ENCODE measurements at places on chromosomes 1 and 21.

- DNase-seq, result peak; percentile 84
Measured at GRCh38 chr1:150548632-150549495, at the start of gene ADAMTSL4. ADAMTSL4 (plus strand) TSS chr1:150549408; CDS start chr1:150552289, 2,881 bp downstream.

GRCh38 chr1:93106226-93106625 is 27.1 kb downstream of the MTF2 start:
- no peak for DNase-seq

DNA sequence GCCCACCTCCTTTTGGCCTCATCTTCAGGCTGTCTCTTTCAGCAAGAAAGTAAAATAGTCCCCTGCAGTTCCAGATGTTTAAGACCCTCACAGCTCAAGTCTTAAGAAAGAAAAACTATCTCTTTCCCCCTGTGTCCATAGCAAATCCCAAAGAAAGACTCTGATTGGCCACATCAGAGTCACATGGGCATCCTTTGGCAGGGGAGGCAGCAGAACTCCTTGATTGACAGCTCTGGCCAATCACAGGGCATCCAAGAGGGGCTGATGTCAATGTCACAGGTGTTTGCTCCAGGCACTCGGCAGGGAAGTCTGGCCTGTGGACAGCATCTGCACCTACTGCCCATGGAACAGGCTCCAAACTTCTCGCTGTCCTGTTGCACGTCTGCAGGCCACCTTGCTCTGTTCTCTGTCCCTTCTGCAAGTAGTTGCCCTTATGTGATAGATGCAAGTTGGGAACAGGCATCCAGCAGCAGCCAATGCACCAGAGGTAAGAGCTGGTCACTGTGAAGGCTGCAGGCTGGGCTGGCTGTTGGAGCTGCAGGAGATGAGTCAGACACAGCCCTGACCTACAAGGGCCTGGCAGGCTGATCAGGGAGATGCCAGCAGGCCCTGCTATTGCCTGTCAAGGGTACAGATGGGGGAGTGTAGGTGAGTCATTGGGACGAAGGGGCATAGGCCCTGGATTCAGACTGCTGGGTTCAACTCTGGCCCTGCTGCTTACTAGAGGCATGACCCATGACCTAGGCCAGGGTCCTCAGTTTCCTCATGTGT is 96.8 kb upstream of the TMEM51 start:
- DNase-seq, result no peak

- DNase-seq, result no peak
Measured at GRCh38 chr1:175833502-175833901, 90.1 kb upstream of the TNR start.

DNA sequence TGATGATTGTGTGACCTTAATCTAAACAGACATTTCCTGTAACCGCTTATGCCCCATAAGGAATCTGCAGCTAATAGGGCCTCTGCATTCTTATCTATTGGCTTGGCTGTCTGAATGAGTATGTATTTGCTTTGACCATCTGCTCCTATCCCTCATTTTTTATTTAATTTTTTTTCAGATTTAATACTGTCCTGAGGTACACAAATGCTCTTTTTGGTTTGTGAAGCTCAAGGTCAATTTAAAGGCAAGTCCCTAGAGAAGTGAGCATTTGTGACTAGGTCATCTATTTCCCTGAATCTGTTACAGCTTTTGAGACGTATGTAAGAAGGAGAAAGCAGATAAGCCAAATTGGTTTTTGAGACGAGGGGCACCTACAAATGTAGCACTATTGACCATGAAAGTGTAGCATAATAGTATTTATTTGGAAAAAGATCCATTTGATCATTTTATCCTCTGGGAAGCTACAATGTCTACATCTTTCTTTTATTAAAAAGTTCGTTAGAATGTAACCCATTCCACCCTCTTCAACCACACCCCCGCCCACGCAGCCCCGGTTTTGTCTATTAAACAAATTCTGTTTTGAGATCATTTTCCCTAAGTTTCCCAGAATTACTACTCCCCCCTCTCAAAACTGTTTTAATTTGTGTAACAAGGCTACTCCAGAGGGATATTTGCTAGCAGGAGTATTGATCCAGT is 69.2 kb upstream of the HSPA13 start:
- no peak for DNase-seq

DNA sequence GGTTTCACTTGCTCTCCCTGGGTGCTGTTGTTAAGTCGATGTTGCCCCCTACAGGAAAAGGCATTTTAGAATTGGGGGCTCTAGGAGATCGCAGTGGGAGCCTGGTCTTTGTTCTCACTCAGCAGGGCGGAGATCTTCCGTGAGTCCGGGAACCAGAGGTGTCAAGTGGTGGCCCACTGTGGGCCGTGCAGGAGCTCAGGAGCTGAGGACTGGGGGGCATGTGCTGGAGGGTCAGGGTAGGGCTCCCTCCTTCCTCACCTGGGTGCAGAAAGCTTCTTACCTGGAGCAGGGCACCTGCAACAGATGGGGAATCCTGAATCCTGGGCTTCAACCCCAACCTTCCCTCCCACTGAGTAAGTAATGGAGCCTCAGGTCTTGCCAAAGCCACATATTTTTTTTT is 392.7 kb downstream of the NPHP4 start:
- no peak for DNase-seq

GRCh38 chr1:201460814-201461644 is 8.0 kb downstream of the PHLDA3 start:
- DNase-seq, result peak; percentile 98

Measured in RKO (cell line).